ENCODE measurements at places on chromosomes 2 and 18.

- DNase-seq = no peak
These were observed 137.4 kb upstream of the RBMS1 start for GRCh38 chr2:160630801-160631590.

DNA sequence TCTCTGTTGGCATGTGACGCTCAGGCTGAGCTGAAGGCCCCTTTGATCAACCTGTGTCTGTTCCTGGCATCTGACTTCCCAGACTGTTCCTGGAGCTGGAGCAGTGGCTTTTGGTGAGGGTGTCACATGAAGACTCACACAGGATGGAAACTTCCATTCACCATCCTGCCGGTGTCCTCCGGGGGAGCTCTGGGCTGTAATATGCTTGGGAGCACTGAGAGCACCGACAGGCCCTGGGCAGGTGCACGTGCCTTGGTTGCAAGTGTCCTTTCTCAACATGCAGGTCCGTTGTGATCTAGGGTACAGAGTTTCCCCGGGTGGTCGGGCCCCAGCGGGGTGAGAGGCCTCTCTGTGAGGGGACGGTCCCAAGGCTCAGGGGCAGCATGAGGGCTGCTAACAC is 24.8 kb upstream of the GBX2 start:
- DNase-seq = no peak

GRCh38 chr2:46942143-46942526 is 26.5 kb upstream of the MCFD2 start:
- peak; percentile 46 for DNase-seq

GRCh38 chr2:24409700-24410556 is 49.6 kb upstream of the ITSN2 start:
- DNase-seq = peak; percentile 10

DNA sequence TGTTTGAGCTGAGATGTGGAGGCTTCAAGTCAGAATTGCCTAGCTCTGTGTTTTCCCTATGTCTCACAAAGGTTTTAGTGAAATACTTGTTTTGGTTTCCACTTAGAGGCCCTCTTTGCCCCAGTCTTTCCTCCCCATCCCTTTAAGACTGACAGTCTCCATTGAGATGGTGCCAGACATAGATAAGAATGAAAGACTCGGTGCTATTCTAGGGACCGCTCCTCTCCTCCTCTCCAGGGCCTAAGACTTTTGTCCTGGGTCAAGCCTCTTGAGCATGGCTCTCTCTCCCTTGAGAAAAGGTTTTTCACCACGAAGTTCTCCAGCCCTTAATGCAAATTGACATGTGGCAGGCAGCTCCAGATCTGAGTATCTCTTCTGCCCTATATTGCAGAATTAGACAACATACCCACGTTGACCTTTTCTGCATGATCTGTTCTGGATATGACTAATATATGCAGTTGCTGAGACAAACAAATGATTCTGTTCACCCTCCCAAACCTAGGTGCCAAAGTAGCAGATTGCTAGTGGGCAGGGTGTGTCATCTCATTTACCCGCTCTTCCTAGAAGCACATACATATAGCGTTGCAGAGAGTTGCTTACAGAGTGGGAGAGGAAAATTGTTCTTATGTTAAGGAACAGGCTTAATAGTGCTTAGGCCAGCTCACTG is 47.5 kb upstream of the ACSL3 start:
- DNase-seq = no peak

GRCh38 chr2:163246135-163246534 is 407.6 kb upstream of the KCNH7 start:
- no peak for DNase-seq

DNA sequence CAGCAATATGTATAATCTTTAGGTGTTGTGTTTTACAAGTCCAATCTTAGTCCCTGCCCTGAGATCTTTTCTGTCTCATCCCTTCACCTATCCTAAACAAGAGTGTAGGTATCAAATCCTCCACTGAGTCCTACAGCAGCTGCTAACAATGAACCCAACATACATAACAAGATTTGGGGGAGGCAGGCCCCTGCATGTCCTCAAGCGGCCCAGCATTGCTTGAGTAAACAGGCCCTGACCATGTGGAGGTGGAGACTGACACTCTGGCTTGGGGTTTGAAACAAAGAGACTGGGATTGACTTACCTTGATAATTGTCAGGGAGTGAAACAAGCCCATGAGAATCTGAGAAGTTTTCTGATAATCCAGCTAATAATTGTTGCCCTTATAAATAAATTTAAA is 213.4 kb downstream of the STK39 start:
- DNase-seq = no peak

DNA sequence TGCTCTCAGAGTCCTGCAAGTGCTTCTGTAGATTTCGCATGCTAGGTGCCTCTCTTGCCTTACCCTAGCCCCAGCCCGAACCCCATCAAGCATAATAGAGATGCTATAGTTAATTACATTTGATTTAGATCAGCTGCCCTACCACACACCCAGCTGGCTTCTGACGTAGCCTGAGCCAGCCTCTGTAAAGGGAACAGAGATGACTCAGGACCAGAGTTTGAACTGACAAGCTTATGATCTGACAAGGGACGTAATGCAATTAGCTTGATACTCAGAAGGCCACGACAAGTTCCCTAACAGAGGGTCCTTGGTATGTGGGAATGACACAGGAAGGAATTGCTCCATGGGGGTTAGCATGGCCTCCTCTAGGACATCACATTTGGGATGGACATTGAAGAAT is 126.6 kb downstream of the LRATD1 start:
- DNase-seq = no peak

DNA sequence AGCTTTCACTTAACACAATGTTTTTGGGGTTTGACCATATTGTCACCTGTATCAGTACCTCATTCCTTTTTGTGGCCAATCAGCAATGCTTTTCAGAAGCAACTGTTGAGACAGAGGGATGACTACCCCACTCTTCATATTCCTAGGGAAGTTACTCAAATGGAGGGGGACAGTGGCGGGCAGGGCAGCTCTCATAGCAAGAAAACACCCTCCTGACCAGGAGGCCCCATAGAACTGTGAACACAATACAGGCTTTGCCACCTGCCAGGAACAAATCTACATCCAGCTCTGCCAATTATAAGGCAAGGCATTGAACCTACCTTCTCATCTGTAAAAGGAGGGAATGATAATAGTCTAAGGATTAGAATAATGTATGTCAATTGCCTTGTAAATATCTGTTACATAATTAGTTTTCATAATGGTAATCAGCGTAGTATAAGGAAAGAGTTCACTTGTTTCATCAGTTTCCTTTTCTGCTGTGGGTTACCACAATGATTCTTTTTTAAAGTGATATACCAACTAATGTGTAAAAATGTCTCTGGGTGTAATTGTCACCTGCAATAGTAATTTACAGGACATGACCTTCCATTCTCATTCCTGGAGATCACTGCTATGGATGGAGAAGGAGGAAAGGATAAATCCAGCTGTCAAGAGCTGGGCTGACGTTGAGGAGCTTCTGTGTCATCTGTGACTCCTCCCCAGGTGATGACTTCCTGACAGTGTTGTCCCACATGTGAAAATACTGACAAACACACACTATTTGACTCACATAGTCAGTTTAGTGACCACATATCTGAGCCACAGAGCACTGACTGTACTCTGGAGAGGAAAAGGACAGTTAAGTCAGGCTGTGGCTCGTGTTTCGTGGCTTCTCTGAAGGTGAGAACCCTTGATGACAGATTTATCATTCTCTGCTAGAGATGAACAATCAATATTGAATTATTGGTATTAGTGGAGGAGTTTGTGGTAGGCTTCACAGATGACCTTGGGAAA is 13.5 kb downstream of the ALPK2 start:
- peak; percentile 29 for DNase-seq

DNA sequence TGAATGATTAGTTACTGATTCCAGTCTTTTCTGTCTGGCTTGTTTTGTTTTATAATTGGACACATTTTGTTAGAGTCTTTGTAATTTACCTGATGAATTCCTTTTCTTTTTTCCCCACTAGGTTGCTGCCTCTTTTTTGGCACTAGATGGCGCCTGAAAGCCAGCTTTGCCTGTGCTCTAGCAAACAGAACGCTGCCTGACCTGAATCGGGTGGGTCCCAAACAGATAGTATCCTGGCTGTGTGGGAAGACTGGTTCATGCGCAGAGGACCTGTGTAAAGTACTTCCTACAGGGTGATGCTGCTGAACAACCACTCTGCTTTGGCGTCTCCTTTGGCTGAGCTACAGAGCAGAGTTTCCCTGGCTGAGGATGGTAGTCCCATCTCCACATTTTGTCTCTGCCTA is 288.2 kb downstream of the IKZF2 start:
- DNase-seq = no peak

DNA sequence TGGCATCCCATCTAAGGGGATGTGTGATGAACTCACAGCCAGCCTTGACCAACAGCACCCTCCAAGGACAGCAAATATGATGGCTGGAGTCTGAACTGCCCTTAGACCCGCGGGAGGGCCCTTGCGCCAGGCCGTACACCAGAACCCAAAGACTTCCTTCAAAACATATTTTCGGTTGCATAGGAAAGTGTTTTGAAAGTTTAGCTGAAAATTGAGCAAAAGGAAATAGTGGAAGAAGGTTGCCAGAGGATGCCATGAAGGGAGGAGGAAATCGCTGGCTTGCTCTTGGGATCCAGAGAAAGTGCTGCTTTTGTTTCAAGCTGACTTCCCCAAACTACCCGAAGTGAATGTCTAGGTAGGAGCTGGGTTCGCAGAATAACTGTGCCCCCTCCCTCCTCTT is 61.3 kb downstream of the IL1R2 start:
- no peak for DNase-seq

- no peak for DNase-seq
These were observed 372.1 kb upstream of the MYT1L start for GRCh38 chr2:2703172-2703571.

DNA sequence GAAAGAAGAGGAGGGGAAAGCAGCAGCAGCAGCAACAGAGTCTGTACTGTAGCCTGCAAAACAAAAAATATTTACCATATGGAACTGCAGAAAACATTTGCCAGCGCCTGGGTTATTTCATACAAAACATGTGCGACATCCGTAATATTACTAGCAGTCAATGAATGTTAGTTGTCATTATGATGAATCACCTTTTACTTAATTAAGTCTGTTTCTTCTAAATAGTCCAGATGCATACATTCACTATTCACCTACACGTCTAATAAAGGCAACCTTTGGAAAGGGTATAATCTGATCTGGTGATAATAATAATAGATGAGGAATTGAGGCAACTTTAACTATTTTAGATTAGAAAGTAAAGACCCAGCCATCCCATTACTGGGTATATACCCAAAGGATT is 426.3 kb upstream of the ST6GAL2 start:
- no peak for DNase-seq

GRCh38 chr18:61784834-61785233 is 108.0 kb downstream of the RNF152 start:
- DNase-seq = no peak

DNA sequence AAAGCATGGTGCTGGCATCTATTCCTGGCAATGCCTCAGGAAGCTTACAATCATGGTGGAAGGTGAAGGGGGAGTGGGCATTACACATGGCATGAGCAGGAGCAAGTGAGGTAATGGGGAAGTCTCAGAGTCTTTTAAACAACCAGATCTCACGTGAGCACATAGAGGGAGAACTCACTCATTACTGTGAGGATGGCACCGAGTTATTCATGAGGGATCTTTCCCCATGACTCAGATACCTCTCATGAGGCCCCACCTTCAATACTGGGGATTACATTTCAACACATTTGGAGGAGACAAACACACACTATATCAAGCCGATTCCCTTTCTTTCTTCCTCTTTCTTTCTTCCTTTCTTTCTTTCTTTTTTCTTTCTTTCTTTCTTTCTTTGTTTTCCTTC is 47.9 kb upstream of the FANCL start:
- DNase-seq = no peak

DNA sequence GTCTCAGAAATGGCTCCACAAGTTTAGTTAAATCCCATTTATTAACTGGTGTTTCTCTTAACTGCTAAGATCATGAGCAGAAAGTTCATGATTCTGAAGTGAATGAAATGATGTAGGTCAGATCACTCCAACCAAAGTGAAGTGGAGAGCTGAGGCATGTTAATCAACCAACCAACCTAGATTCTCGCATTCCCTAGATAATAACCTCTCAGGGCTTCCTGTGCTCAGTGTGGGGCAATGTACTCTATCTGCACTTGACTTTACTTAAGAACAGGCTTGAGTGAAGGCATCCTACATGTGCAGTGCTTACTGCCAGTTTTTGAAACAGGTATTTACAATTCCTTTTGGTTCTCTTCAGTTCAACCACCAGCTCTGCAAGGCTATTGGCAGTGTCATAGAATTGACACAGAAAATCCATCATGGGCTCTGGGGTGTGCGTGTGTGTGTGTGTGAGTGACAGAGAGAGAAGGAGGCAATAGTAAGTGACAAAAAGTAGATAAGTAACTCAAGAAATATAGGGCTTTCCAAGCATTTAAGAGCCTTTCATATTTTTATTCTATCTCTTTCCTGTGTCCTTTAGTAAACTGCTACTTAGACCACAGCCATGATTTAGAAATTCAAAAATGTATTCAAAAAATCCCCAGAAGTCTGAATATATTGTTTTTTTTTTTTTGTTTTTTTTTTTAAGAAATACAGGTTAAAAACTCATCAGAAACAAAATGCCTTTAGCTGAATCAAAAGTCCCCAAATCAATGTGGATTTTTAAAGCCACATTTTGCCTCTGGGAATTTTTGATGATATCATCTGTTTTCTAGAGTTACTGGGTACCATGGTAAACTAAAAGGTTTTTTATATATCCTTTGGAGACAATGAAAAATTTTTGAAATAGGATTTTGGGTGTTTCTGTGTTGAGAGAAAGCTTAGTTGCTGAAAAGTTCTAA is 28.6 kb downstream of the DOCK10 start:
- DNase-seq = no peak

DNA sequence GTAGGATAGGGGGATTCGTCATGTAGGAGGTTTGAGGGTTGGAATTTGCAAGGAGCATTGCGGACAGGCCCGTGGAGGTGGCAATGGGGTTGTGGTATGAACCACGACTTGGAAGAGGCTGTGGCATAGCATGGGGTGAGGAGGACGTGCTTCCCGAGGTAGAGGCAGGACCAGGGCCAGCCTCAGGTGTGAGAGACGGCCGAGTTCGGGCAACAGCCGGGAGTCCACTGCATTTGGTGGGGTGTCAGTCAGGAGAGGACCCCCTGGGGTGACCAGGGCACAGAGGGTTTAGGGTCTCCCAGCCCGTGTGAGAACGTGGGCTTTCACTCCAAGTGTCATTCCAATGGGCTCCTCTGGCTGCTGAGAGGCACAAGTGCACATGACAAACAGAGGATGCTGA is 339.0 kb downstream of the EIPR1 start:
- no peak for DNase-seq

- no peak for DNase-seq
These were observed at the start of gene UGT1A6 for GRCh38 chr2:233692648-233693047. Gene UGT1A6 (plus strand): TSS chr2:233692890. CDS start chr2:233693005, 115 bp downstream.

DNA sequence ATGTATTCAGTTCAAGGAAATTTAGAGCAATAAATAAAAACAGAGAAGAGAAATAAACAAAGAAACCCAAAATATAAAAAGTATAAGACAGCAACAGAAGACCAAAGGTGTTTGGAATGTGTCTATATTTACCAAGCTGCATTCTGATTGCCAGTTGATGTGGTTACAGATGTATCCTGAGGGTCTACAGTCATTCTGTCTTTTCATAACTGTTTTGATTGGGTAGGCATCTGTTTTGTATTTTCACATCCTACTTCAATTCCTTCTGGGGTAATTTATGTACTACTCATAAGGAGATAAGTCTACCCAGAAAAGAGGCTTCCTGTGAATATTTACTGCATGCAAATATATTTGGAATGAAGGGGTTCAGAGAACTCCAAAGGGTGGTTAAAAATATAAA is 596.8 kb upstream of the GCFC2 start:
- DNase-seq = no peak
